Mesenchymal stem cell (in vitro differentiated cells and primary cell): ENCODE measurements at places on chromosomes 16 and 17.

- no peak for DNase-seq
Measured at GRCh38 chr17:39659279-39660010, 5.7 kb upstream of the TCAP start.

DNA sequence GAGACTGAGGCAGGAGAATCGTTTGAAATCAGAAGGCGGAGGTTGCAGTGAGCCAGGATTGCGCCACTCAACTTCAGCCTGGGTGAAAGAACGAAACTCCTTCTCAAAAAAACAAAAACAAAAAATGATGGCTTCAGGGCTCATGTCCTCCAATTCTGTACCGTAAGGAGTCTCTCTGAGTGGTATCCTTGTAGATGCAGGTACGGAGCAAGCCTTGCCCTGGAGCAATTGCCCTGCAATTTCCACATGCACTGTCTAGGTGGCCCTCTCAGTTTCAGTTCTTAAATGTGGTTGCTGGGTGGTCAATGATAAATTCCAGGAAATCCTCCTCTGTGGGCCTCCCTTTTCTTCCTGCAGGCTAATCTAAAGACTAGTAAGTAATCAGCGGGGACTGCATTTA lies 10.6 kb downstream of the TMEM238L start:
- DNase-seq, result no peak

DNA sequence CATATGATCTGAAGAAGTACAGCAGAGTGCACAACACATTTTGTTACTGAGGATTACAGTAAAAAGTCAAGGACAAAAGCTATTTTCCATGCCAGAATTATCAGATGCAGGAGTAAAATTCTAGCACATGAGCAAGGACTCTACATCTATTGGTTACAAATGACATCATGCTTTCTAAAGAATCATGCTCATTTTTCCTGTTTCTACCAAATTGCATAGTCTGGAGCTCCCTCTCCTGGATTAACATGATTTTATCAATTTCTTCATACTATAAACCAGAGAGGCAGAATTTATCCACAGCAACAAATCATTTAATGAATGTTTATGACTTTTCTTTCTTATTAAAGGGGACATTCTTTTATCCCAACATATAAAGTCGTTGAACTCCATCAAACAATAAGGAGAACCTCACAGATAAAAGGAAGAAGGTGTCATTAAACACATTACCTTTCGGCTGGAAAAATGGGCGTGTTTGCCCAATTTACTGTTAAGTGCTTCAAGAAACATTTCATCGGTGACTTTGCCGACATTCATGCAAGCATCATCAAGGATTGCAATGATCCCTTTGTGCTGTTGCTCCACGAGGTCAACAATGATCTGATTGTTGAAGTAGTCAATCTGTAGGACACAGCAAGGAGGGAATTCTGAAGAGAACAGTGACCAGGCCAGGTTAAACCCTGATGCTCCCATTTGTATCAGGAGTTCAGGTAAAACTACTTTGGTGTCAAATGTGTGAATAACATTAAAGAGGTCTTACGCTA lies 121.7 kb downstream of the MYO1D start:
- DNase-seq, result peak; percentile 80

GRCh38 chr17:34163646-34164045 lies 91.4 kb upstream of the CCL2 start:
- no peak for DNase-seq

DNA sequence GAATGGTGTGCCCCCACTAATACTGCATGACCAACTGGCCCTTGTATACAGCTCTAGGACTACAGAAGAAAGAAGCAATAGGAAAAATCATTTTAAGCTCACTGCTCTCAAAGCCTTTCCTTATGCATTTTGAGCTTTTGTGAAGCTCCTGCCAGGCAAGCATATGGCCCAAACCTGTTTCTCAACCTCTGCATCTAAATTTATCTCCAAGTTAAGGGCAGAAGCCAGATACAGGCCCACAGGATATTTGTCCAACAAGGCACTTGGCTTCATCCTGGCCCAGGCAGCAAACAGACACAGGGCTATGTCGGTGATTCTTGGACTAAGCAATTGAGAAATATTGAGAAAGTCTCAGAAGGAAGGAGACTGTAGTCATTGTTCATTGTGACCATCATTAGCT lies 43.9 kb downstream of the CCT6B start:
- DNase-seq, result no peak

DNA sequence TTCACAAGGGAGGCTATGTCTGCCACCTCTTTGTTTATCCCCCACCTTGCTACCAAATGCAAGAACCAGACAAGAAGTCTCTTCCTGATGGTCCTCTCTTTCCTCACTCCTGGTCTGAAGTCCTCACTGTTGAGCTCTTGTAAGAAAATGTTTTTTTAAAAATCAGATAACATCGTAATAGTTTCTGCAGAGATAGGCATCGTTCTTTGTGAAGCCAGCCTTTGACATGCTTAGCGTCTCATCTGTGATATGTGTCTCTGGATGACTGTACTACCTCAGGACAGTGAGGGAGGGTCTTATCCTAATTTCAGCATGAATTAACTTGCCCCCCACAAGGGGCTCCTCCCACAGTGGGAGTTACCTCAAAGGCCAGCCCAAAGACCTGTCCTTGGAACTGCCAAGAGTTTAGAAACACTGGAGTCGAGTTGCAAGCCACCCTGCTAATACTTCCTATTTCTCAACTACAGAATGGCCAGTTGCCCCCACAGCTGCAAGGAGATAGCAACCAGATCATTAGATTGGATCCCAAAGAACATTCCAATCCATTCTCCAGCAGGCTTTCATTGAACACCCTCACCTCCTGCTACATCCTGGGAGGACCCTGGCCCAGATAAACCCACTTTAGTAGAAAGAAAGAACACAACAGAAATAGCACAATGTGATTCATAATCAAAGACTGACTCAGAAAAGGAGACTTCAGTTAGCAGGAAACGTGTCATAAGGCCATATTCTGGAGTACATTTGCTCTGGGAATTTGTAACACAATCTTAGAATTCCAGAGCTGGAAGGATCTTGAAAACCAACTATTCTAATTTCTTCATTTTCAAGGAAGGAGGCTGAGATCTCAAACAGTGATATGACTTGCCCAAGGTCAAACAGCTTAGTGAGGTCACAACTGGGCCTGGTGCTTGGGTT lies 151.0 kb downstream of the IRX3 start:
- DNase-seq, result peak; percentile 59

DNA sequence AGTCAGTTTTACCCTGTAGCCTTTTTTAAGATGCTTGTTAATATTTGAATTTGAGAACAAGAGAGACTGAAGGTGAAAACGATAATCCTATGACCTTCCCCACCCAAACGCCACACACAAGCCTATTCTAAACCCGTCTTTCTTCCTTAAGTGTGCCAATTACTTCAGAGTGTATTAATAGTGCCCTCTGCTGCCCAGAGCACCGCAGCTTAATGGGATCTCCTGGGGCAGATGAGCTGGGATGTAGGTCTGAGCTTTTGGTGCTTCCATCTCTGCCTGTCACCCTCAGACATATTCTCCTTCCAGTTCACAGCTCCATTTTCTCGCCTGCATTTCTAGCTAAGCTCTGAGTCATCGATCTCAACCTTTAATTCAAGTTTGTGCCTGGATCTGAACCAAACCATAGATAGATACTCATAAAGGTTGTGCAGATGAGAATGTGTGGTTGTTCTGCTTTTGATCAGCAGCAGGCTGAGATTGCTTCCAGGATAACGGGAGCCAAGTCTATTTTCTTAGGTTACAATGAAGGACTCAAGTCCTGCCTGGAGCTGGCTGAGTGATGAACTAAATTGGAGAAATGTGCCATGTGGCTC lies 46.4 kb upstream of the CDH13 start:
- DNase-seq, result no peak

DNA sequence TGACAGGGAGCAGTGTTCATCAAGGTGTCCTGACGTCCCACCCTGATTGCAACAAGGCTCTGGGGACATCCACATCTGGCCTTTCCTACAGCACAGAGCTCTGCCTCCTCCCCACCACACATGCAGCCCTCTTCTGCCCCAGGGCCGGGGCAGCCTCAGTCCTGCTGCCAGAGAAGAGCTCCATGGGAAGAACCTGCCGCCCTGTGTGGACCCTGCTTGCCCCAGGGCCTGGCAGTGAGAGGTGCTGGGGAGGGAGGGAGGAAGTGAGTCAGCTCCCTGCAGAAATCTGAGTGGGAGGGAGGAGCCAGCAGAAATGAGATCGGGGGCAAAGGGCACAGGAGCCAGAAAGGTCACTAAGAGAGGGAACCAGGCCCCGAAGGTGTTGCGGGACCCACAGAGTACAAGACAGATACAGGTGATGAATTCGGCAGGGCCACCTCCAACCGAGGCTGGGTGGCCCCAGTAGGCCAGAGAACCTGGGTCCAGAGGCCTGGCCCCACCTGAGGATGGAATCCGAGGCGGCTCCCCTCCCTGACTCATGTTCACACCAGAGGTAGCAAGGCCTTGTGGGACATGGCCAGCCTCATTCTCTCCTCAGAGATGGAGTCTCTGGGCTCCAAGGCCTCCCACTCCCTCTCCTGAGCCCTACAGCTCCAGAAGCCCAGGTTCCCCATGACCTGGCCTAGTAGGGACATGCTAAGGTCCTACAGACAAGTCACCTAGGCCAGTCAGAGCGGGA lies 24.8 kb downstream of the MYO18A start:
- DNase-seq, result peak; percentile 62

DNA sequence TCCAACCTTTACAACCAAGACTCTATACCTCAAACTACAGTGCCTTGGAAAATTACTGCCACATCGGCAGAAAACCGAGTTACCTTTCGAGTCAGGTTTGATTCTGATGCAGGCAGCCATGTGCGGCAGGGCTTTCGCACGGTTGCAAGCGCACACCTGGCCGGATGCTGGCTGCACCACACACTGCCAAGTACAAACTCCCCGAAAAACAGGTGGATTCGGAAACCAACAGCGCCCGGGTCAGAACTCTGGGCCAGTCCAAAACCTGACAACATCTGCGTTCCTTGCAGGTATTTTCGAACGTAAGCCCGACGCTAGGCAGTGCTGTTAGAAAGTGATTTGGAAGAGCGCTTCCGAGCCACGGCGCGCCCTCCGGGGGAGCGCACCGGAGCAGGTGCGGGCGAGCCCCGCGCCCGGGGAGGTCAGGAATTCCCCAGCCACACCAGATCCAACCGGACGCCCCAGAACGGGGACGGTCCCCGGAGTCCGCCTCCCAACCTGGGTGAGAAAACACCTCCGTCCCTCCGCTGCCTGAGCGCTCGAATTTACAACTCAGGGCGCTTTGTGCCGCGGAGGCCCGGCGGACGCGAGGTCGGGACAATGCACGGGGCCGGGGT lies 1.2 kb downstream of the USP7 start:
- peak; percentile 23 for DNase-seq

GRCh38 chr17:46063241-46063640 lies 64.2 kb downstream of the STH start:
- peak; percentile 70 for DNase-seq

GRCh38 chr16:2985462-2985861 lies 5.2 kb upstream of the PKMYT1 start:
- DNase-seq, result no peak
